ENCODE measurements at places on chromosomes 2 and 18.

DNA sequence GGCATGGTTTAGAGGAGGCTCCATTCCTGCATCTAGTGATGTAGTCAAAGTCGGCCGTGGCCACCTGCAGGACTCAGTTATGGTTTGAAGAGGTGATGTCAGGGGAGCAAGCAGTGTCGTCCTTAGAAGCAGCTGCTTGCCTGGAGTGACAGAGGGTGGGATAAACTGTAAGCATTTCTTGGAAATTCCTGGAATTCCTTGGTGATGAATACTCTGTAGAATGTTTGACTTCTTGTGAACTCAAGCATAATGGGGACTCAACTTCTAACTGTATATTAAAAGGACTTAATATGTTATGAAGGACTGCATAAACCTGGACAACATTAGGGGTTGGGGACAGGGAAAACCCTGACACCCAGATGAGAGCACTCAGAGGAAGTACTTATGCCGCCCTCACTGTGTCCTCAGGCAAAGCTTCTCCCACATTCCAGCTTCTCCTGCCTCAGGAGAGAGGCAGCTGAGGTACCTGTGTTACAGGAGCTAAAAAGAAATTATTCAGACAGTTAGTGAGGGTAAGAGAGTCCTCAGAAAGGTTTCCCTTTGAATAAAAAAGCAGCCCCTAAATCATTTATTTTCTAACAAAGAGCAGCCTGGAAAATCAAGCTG is 459.9 kb upstream of the CELF4 start:
- no peak for DNase-seq

- no peak for DNase-seq
Measured at GRCh38 chr2:232097260-232097659, 135.7 kb downstream of the DIS3L2 start.

- DNase-seq = no peak
Measured at GRCh38 chr2:163157891-163158496, 319.4 kb upstream of the KCNH7 start.

DNA sequence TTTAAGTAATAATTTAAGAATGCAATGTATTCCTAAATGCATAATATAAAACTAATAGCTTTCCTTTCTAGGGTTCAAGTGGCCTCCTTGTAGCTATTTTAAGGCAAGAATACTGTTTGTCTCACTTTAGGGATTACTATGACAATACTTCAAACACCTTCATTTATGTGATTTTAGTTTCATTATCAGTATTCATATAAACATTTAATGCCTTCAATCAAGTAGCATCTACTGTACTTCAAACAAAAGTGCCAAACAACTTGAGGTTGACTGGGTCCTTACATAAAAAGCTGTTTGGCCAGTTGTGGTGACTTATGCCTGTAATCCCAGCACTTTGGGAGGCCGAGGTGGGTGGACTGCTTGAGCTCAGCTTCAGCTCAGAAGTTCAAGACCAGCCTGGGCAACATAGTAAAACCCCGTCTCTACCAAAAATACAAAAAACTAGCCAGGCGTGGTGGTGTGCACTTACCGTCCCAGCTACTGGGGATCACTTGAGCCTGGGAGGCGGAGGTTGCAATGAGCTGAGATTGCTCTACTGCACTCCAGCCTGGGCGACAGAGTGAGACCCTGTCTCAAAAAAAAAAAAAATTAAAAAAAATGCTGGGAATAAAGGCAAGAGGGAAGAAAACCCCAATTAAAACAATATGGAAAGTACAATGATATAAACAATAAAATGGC is 9.3 kb downstream of the MEX3C start:
- no peak for DNase-seq

DNA sequence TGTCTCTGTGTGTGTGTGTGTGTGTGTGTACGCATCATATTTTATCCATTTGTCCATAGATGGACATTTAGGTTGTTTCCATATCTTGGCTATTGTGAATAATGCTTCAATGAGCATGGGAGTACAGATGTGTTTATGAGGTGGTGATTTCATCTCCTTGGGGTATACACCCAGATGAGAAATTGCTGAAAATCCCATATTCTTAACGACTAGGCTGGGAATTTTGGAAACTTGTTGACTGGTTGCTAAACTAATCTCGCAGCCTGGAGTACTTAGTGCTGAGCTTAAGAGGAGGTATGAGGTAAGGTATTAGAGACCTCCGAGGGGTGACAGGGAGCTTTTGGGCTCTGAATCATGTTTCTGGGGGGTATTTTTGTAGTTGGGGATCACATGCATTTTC is 66.0 kb upstream of the SPRED2 start:
- no peak for DNase-seq
